ENCODE measurements at places on chromosomes 2 and 18. TPM values are rescaled to one million over a fixed set of nuclear protein-coding genes. Genes with fewer than 3 reads are reported as not detected.

Gene HYCC2
- 24.7 TPM for total RNA-seq

Gene C1GALT1C1L
- 2.6 TPM for total RNA-seq

Gene NEU2
- not detected for total RNA-seq

Gene ARHGEF4
- 28.8 TPM for total RNA-seq

Gene GBX2
- total RNA-seq = not detected

Gene POTEE
- total RNA-seq = not detected

Gene ALPI
- total RNA-seq = not detected

Gene TACR1
- not detected for total RNA-seq

Gene BIRC6
- total RNA-seq = 71.9 TPM

Gene MTHFD2
- total RNA-seq = 25.7 TPM

Gene ANO7
- total RNA-seq = 1.6 TPM

Gene CFAP221
- 21.5 TPM for total RNA-seq

Gene RAMP1
- 74.2 TPM for total RNA-seq

Gene KCNIP3
- total RNA-seq = 1.6 TPM

DNA sequence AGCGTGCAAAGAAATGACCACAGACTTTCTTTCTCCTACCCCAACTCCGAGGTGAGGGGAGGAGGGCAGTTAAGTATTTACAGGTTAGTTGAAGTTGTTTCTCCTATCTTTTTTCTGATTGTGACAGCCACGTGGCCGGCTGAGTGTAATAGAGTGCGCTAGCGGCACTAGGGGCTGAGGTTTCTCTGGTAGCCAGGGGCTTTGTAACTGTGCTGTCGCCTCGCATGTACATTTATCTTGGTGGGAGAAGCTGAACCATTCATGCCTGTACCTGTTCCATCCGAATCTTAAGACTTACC, 214.1 kb upstream of the STON1 start:
- DNase-seq = peak; percentile 13

DNA sequence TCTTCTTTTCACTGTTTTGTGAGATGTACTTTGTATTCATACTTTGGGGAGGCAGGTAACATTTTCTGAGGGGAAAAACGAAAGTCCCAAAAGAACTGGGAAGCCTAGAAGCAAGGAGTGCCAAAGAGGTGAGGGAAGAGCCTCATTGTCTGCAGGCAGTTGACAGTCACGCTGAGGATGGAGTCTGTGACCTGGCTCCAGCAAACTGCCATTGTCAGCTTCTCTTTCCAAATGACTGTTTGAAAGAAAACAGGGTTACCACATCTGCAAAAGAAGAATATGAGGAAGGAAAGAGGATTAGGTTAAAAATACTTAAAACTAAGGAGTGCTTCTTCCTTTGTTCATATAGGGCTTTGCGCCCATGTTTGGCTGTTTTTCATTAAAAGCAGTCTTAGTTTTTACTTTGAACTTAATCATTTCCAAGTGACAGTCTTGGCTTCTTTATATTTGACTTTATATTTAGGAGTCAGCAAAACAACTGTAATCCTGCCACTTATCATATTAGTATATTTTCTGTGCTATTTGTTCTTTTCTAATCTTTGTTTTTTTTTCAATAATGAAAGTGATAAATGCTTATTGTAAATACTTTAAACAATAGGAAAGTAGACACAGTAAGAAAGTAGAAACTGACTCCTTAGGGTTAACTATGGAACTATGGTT, 35.0 kb downstream of the CERS6 start:
- no peak for DNase-seq

GRCh38 chr2:39821871-39822270, 42.8 kb upstream of the THUMPD2 start:
- no peak for DNase-seq

- DNase-seq = no peak
These were observed 135.6 kb downstream of the KLHL14 start for GRCh38 chr18:32637226-32637625.

DNA sequence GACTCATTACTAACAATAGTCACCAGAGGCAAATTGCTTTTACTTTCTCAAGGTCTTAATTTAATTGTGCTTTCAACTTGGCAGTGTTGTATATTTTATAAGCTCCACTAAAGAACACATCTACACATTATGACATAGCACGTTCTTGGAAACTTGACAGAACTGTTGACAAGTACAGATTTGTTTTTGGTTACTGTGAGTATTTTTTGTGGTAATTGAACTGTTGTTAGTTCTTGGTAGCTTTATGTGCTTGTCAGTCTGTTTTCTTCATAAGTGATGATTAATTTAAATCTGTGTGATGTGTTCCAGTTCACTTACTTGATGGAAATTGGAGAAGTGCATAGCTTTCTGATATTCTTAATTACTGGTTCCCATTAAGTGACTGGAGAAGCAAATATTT, 63.9 kb downstream of the COMMD1 start:
- DNase-seq = no peak

GRCh38 chr2:148593421-148593820, 51.1 kb upstream of the EPC2 start:
- no peak for DNase-seq

DNA sequence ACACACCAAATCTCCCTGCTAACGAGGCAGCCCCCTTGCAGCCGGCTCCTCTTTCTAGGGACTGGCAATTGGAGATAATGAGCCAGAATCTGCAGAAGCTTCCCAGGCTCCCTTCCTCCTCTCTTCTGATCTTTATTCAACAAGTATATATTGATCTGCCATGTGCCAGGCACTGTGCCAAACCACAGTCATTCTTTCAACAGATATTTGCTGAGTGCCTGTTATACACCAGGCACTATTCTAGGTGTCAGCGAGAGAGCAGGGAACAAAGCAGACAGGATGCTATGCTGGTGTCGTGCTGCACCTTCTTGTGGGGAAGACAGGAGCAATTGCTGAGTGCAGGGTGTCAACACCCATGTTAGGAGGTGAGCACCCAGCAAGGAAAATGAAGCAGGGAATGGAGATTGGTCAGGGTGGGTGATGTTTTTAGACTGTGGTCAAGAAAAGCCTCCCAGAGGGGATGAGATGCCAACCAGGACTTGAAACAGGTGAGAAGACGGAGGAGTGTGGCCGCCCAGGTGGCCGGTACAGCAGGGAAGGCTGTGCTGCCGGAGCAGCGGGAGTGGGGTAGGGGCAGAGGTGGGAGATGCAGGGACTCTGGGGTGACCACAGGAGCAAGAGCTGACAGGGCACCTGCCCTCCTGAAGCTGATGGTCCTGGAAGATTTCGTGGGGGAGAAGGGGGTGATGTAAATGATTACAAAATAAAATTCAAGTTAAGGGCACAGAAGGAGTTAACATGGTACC, 307.6 kb upstream of the RAB12 start:
- peak; percentile 66 for DNase-seq

DNA sequence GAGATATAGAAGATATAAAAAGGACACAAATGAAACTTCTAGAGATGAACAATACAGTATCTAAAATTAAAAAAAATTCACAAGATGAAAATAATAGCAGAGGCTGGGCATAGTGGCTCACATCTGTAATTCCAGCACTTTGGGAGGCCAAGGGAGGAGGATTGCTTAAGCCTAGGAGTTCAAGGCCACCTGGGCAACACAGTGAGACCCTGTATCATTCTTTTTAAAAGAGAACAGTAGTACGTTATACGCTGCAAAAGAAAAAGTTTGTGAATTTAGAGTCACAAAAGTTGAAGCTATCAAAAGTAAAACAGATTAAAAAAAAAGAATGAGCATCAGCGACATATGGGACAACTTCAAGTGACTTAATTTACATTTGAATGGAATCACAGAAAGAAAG, 81.6 kb upstream of the ZFP36L2 start:
- DNase-seq = no peak

DNA sequence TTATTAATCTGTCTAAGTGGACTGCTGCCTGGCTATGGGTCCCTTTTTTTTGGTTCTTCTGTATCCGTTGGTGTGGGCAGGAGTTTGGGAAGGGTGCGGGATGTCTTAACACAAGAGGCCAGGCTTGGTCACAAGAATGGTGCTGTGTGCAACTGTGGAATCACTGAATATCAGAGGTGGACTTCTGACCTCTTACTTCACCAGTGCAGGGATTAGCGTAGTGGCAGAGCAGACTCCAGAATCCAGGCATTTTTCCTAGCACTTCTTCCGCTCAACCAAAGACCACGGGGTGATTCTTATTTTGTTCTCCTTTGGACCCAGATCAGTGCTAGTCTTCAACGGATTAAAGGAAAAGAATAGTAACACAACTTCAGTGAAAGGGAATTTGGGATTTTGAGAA, 254.3 kb upstream of the TNP1 start:
- no peak for DNase-seq

- DNase-seq = no peak
These were observed 364.1 kb upstream of the HS6ST1 start for GRCh38 chr2:128682729-128683284.

- DNase-seq = no peak
These were observed 1096.0 kb upstream of the DDX18 start for GRCh38 chr2:116718451-116718850.

GRCh38 chr2:120867290-120868241, 131.9 kb downstream of the GLI2 start:
- peak; percentile 45 for DNase-seq

DNA sequence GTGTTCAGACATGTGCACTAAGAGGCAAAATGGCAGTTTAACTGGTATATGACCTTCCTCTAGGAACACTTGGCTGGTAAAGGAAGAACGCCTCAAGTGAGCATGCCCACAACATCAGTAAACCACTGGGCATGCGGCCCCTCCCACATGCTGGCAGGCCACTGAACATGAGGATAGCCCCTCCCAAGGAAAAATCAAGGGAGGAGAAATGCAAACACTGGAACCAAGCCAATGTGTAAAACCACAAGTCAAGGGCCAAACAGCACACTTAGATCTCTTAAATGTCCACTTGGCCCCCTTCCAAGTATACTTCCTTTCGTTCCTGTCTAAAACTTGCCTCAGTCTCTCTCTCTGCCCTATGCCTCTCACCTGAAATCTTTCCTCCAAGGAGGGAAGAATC, 980.8 kb downstream of the TSN start:
- no peak for DNase-seq

DNA sequence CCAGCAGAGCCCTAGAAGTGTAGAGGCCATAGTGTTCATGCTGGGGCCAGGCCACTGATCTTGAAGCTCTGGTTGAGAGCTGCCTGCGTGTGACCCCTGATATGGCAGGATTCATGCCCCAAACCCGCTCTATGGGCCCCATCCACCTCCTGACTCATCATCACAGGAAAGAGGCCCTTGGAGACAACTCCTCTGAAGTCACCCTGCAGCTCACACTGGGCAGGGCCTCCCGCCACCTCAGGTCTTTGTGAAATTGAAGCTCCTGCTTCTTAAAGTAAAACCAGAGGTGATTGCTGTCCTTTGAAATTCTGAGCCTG, 12.0 kb upstream of the TUBB6 start:
- no peak for DNase-seq

DNA sequence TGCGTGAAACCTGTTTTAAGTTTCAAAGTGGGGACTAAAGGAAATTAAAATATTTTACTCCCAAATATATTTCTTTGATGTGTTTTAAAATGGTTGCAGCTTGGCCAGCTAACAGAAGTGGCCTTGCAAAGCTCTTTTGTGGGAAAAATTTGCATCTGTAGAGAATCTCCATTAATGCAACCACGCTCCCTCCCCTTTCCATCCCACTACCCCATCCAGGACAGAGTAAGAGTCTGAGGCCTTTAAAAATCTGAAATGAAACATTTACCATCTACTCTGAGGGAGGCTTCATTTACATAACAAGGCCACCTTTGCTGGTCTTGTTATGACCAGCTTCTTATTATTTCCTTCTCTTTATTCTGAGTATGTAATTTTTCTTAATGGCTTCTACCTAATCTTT, 63.5 kb downstream of the STAT4 start:
- no peak for DNase-seq

DNA sequence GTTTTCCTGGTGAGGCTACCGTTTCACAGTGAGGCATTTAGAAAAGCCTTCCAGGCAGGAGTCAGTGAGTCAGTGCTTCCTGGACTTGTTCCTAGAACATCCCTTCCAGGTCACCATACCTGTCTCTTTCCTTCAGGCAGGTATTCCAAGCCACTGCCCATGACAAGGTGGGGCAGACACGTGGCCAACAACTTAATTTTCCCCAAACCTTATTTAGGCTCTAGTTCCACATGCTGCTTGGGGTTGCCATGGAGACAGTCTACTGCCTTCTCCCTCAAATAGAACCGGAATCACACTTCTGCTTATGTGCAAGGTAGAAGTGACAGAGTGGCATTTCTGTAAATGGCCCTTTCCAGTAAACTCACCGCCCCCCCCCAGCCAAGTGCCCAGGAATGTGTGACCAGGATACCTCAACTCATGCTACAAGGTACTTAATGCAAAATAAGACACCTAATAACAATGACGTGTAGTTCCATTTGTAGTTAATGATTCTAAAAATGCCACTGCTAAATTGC, 258.3 kb downstream of the PRKCE start:
- DNase-seq = peak; percentile 75

- no peak for DNase-seq
These were observed 52.0 kb upstream of the FAM124B start for GRCh38 chr2:224453892-224454291.

DNA sequence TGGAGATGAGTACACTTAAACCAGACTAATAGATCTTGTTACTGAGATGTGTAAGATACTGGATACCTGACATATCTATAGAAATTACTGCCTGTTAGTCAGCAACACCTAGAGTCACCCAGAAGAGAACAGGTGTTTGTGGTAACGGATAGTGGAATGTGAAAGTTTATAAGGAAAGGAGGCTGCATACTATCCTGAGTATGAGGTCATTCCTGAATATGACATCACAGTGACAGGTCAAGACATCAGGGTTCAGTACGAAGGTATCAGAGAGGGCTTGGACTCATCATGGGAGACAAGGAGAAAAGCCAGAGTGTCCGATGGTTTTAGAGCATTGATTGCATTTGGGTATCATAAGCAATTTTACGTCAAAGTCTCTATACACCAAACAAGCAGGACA, 55.3 kb downstream of the ABCA12 start:
- DNase-seq = no peak

DNA sequence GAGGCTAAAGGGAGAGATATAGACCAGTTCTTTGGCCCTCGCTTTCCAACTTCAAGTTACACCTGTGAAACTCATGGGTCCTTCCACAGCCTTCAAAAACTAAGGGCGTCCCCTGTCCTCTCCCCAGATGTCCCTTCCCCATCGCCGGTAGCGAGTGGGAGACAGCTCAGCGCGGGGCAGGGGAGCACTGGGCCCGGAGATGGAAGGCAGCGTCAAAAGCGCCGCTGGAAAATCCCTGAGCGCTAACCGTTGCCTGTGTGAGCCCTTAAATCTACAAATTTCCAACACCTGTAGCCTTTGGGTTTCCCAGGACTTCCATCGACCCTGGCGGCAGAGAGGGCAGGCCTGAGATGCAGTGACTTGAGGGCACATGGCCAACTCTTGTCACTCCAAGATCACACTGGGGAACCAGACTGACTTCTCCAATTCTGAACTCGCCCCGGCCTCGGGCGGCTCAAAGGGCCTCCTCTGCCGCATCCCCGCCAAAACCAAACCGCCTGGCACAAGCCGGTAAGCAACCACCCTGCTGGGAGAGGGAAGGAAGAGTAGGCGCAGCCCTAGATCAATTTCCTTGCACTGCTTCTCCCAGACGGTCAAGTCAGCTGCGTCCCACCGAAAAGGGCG, 879 bp upstream of the EPAS1 start:
- DNase-seq = peak; percentile 71

DNA sequence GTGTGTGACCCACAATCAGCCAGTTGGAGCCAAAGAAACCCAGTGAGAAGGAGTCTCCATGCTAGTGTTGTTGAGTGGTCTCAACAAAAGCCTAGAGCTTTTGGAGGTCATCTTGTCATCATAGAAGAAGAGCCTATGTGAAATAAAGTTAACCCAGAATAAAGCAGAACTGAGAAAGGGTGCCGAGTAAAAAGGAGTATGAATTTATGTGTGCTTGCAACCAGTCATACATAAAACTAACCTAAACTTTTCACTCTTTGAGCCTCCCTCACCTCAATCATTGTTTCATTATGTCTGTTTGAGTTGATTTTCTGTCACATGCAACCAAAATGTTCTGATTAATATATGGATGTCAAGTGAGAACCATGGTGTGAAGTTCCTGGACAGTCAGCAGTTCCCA, 599.3 kb upstream of the ZEB2 start:
- no peak for DNase-seq
